ENCODE measurements at places on chromosomes 4 and X.
A peak's percentile ranks its signal among the peaks of the same experiment; 100 is the strongest.

- DNase-seq: no peak
These were observed 77.6 kb downstream of the FBXL5 start for GRCh38 chr4:15577508-15577907.

DNA sequence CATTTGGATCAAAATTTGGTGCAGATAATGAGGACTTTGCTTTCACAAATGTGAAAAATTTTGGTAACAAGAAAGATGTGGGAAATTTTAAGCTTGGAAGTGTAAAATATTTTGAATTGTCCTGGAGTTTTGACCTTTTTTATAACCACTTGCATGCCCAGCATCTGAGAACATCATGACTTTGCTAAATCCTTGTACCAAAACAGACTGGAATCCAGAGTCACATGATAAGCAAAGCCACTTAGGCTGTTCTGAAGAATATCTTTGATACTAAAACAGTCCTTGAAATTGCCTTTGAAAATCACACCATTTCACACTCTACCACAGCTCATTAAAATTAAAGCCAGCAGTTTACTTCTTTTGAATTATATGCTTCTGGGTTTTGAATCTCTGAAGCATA lies 2.5 kb upstream of the PPM1K start:
- DNase-seq: no peak

DNA sequence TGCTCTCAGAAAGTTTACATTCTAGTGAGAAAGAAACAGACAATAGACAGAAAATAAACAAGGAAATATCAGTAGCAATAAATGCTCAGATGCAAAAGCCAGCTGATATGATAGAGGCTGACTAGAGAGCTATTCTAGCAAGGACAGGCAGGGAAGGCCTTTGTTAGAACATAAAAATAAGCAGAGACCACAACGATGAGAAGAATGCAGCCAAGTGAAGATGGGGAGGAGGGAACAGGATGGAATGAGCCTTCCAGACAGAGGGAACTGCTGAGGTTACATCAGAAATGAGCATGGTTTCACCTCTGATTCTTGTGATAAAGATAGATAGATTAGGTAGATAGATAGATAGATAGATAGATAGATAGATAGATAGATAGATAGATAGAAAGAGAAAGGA lies 7.6 kb upstream of the SOWAHB start:
- no peak for DNase-seq

GRCh38 chr4:41658163-41658562 lies 90.4 kb downstream of the PHOX2B start:
- DNase-seq: no peak

GRCh38 chr4:115090483-115091075 lies 22.8 kb downstream of the NDST4 start:
- peak; percentile 0 for DNase-seq

GRCh38 chr4:100421361-100421978 lies 96.4 kb downstream of the EMCN start:
- DNase-seq: peak; percentile 3

DNA sequence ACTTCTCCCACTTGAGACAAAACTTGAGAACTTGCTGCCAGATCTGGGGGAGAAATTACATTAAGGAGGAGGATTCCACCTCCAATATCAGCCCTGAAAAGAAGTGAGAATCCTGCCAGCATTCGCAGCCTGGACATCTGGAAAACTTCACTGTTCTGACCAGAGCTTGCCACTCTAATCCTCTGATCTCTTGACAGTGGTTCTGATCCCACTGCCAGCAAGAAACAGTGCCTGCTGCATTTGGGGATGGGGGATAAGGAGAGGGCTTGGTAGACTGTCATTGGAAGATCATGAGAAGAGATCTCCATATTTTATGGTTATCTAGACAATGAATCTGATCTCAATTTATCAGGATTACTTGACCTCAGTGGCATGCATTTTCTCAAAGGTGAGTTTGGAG lies 49.8 kb upstream of the TMEM33 start:
- no peak for DNase-seq

DNA sequence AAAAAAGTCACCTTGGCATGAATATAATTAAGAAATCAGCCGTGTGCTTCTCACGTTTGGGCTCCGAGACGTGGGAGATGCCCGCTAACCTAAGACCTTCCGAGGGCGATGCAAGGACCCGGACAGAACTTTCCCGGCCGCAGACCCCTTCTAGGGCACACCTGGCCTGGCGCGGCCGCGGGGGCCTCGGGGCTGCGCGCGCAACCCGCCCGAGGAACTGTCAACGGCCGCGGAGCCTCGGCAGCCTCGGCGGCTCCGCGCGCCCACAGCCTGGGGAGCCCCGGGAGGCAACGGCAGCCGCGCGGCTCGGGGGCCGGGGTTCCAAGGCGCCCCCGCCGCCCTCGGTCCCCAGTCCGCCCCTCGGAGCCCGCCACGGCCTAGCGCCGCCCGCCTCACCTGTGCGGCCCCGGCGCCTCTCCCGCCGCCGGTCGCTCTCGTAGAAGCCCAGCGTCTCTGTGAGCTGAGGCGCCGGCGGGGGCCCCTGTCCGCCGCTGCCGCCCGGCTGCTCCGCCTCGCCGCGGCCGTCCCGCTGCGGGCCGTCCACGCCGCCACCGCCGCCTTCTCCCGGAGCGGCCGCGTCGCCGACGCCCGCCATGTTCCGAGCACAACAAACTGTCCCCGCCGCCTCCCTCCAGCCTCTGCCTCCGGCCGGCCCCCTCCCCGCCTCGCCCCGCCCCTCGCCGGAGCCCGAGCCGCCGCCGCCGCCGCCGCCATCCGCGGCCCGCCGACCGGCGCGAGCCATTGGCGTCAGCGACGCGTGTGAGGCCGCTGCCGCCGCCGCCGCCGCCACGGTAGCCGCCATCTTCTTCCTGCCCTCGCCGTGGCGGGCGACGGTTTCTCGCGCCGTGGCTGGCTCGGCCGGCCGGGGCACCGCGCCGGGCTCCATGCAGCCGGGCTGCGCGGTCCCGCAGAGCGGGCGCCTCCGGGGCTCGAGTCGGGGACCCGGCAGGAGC lies at the start of gene TAPT1:
TSS of gene TAPT1 (minus strand) at position 609 of the 953 bp plus-strand sequence. CDS start at position 595, 14 bp downstream.
- DNase-seq: peak; percentile 92

GRCh38 chr4:1168191-1169101 lies 3.9 kb downstream of the SPON2 start:
- DNase-seq: no peak

GRCh38 chr4:153432965-153433753 lies 33.0 kb upstream of the TMEM131L start:
- peak; percentile 59 for DNase-seq

DNA sequence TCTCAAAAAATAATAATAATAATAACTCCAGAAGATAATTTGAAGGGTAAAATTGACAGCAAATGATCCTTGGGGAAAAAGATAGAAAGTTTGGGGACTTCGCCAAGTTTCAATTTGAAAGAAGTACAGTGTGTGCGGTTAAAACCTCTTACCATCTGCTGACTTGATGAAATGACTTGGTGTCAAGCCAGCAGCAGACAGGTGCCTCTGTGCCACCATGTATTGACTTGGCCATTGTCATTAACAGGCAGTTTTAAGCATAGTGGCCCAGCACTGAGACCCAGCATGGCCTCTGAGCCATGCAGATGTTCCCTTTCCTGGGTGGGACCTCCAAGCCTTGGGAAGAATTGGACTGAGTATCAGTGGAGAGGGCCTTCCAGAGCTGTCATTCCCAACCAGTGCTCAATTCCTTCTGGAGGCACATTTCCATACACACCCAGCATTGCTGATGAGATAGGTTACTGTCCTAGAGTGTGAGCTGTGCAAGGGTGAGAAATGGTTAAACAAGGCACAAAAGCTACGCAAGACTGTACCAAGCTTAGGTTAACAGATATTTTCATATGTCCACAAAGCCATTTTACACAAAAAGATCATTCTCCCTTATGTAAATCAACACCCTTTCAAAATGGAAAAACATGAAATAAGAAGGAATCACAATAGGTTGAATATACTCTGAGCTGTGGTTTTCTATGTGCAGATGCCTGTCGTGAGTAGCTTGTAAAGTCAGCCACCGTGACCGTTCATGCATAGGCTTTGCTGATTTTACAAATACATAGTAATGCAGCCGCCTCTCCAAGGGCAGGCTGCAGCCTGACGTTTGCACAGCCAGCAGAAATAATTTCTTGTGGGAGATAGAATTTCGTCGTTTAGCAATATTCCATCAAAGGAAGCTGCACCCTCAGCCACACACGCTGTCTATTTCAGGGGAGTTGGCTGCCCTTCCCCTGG lies 59.4 kb upstream of the FBXW7 start:
- no peak for DNase-seq

- DNase-seq: no peak
These were observed 14.1 kb downstream of the GABRA4 start for GRCh38 chr4:46979283-46979682.

DNA sequence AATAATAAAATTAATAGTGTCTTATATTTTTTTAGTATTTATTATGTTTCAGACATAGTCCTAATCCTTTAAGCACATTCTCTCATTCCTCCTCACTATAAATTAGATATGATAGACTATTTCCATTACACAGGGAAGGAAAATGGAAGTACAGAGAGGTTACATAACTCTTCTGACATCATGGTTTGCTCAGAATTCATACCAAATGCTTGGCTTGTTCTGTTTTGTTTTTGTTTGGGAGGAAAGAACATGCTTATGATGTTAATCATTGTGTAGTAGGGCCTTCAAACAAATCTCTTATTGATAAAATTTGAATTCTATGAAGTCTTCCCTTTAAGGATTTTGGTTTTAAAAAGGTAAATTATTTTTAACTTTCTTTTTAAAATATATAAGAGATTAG lies 59.5 kb downstream of the RXFP1 start:
- DNase-seq: no peak

GRCh38 chr4:107299646-107300045 lies 263.5 kb upstream of the DKK2 start:
- no peak for DNase-seq

DNA sequence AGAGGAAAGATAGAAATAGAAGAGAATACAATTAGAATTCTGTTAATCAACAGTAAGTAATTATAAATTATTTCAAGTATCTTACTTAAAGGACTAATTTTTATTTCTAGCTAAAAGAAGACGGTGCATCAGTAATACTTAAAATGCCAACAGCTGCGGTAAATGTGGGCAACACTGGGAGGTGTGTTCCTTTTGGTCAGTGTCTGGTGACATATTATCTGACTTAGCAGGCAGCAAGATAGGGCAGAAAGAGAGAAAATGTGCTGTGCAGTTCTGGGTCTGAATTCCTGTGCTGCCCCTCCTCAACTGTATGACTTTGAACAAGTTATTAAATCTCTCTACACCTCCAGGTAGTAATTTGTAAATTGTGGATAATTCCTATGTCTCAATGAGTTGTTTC lies 120.6 kb downstream of the ZNF827 start:
- DNase-seq: no peak

- no peak for DNase-seq
These were observed 94.1 kb upstream of the ACSL4 start for GRCh38 chrX:109826954-109827708.

DNA sequence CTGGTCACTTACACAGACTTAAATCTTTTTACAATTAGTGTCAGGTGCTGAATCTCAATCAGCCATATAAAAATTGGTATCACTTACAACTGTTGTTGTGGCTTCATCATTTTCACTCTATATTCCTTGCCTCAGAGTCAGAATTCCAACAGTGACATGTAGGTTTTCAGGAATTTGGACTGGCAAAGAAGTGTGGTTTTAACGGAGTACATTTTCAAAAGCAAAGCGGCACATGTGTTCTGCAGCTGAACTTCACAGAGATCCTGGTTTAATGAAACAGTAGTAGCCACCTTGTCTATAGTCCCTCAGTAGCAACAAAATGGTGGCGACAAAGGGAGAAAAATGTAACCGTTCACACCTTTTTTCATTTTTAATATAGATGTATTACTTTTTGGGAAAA lies 486.6 kb downstream of the FAT4 start:
- DNase-seq: no peak

DNA sequence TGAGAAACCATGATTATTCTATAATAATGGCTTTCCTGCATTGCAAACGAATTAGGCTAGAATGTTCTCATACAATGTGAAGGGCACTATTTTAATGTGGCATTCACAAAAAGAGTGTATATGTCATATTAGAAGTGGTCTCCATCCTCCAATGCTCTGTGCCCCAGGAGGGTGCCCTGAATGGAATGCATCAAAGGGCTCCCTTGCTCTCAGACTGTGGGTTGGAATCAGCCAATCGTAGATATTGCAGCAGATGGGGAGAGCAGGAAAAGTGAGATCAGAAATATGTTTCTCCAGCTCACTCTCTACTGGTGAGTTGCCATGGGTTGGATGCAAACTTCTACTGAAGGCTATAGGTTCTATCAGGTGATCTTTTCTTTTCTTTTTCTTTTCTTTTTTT lies 11.9 kb upstream of the NSUN7 start:
- DNase-seq: peak; percentile 17

DNA sequence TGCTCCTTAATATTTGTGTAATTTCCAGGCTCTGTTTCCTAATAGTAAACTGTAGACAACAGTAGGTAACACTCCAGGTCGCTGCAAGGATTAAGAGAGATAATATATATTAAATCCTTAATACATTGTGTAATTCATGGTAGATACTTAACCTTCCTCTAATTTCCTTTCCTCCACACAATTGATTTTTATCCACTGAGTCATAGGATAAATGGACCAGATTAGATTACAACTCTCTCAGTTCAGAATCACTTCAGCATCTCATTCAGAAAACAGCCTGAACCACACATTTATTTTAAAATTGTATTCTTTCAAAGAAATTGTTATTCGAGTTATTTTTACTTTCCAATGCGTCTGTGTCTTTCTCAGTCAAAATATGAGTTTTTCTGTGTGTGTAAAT lies 17.1 kb downstream of the GK2 start:
- no peak for DNase-seq

DNA sequence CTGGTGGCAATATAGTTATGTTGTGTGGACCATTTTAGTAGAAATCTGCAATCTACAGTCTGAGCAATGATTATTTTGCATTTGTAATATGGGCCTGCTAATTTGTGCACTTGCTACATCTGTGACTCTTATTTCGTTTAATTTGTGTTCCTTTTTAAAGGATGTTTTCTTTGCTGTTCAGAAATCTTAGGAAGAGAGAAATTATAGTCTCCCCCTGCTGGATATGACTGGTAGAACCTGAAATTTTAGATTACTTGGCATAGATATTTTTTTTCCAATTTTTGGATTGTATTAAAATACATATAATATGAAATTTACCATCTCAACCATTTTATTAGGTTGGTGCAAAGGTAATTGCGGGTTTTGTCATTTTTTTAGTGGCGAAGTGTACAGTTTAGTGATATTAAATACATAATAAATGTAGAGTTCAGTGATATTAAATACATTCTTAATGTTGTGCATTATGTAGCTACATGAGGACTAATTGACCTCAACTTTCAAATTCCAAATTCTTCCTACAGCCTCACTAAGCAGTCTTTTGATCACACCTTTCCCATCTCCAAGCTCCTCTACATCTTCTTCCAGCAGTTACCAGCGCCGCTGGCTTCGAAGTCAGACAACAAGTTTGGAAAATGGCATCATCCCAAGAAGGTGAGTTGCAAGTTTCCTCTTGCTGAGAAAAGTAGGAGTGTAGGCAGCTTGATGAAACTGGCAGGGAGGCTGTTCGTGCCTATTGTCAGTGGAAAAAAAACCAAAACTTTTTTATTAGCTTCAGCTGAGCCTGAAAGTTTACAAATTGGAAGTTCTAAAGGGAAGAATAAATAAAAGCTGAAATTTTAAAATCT lies 82.2 kb downstream of the FNIP2 start:
- peak; percentile 30 for DNase-seq

GRCh38 chrX:152024710-152025109 lies 50.2 kb upstream of the GABRE start:
- no peak for DNase-seq
